ENCODE measurements at places on chromosomes 13 and 19.
A peak's percentile ranks its signal among the peaks of the same experiment; 100 is the strongest.

DNA sequence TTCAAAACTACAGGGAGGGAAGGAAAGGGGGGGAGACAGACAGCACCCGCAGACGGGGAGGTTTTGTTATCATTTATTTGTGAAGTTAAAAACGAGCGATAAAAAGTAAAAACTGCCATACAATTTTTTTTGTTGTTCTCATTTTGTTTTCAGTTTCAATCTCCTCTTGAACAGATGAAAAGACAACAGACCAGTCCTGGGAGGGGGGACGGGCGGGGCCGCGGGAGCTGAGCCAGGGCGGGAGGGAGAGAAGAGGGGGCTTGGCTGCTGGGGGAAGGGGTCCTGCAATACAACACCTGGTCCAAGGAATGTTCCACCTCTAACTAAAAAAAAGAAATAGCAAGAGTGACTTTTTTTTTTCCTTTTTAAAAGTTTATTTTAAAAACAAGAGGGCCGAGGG, 11.3 kb downstream of the KHSRP start:
- no peak for DNase-seq

GRCh38 chr13:39035799-39036198, 2.1 kb downstream of the PROSER1 start:
- DNase-seq = no peak

DNA sequence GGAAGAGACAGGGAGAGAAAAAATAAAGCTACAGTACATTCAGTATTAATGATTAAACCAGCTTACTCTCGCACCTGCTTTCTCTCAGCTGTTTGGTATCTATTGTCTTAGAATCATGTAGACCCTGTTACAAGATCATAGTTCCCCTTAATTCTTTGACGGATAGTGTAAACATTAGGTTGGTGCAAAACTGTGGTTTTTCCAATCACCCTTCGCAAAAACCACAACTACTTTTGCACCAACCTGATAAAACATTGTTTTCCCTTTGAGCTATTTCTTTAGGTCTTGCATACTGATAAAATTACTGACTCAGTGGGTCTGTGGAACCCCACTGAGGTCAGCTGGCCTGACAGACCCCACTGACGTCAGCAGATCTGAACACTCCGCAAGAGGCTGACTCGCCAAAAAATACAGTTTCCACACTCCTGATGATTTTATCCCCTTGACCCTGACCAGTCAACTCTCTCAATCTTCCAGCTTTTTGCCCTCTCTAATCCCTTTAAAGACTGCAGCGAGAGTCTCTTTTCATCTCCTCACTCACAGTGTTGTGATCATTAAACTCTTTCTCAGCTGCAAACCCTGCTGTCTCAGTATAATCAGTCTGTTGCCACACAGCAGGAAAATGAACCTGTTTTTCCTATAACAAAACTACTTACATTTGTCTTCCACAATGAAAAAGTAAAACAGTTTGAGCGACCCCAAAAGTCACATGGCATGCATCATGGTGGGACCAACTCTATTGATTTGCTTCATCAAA, 123.9 kb downstream of the SLITRK6 start:
- no peak for DNase-seq

GRCh38 chr13:109547942-109548341, 238.4 kb downstream of the IRS2 start:
- DNase-seq = no peak

- DNase-seq = no peak
These were observed 7.1 kb upstream of the EPN1 start for GRCh38 chr19:55667958-55668357.

DNA sequence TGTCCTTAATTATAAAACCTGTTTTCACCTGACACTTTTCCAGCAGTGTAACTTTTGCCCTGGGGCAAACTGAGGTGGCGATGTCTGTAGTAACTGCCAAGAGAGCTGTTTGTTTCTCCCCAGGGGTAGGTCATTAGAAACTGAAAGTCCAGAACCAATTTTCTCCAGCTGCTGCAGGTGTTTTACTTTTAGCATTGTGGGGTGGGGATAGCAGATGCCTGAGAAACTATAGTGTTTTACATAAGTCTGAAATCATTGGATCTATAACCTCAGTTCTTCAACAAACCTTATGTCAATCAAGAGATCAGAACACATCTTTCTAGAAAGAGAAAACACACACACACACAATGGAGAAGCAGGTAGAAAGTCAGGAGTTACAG, 92.7 kb downstream of the LHFPL6 start:
- DNase-seq = no peak

- no peak for DNase-seq
These were observed 44.2 kb downstream of the PCDH8 start for GRCh38 chr13:52804202-52804641.

DNA sequence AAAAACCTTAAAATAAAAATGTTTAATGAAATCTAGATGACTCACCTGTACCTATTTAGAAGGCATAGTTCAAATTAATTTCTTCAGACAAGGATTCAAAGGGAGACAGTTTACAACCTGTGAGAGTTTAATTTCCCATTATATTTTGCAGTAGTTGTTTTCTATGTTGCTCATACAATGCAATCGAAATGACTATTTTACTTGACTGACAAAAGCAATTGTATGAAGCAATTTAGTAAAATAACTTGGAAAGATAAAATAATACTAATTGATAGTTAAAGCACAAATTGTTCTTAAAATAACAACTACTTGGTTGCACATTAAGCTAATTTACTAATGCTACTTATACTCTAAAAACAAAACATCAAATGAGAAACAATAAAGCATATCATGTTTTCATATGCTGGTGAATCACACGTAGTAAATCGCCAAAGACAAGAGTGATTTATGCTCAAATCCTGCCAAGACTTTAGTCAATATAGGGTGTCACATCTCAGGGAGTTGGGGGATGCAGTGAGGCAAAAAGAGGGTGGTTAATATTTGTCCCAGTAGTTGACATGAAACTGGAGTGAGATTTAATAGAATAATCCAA, 6.4 kb downstream of the DACH1 start:
- no peak for DNase-seq

DNA sequence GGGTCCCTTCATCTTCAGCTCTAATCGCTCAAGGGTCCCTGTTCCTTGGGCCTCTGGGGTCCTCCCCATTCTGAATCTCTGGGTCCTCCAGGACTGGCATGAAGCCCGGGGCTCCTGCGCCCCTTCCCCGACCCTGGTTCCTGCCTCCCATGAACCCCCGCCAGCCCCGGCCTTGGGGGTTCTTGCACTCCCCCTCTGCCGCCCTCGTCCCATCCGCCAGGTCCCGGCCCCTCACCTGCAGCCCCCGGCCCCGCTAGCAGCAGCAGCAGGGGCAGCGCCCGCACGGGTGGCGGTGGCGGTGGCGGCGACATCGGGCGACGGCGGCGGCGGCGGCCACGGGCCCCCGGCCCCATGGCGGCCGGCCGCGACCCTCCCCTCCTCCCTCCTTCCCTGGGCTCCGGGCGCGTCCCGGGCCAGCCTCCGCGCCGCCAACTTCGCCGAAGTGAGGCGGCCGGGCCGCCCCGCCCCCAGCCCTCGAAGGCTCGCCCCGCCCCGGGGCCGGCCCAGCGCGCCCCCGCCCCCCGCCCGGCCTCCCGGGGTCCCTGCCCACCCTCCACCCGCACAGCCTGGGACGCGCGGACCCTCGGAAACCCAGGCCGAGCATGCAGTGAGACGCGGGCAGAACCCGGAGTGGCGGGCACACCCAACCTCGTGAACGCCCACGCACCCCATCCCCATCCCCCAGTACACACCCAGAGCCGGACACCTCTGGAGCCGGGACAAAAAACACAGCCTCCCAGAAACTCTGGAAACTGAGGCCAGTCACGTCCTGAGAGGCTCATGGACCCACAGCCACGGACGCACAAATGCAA, at the start of gene NOTCH3:
Gene NOTCH3 (minus strand): TSS at position 443 of the 812 bp plus-strand sequence. CDS start 90 bp downstream, at position 353.
- peak; percentile 67 for DNase-seq

DNA sequence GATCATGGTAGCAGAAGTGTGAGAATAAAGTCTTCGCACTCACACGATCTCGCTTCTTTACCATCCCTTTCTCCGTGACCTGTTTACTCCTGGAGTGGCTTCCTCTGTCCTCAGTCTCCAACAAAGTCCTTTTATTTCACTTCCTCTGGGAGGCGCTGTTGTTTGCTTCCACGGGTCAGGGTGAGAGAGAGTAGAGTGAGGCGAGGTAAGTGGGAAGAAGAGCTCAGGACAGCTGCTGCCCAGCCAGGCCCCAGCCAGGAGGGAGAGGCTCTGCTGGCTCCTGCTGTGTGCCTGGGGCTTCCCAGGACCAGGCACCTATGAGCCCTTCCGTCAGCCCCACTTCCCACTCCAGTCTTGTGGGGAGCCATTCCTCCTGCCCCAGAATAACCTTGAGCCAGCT, 242.1 kb downstream of the FGF9 start:
- no peak for DNase-seq

DNA sequence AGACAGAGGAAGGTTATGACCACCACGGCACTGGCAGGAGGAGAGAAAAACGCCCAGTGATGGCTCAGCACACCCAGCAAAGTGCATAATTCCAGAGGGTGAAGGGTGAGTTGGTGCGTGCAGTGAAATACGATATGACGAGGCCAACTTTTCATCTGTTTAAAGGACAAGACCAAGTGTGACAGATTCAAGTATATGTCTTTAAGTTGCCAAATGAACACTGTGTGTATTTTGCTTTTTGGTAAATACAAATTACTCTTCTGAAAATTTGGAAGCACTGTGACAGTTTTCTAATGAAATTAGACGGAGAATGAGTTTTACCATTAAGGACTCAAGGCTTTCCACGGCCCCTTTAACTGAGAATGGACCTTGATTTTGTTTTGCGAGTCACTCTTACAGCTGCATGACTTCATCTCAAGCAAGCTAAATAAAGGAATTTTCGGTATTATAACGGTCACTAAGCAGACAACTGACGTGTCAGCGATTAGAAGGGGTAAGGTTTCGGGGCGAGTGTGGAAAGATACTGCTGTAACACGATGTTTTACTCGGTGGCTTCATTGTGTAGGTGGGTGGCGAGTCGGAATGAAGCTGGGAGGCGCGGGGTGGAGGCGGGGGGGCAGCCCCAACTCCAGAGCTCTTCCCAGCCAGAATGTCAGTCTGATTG, 22.8 kb downstream of the COL4A2 start:
- peak; percentile 5 for DNase-seq

DNA sequence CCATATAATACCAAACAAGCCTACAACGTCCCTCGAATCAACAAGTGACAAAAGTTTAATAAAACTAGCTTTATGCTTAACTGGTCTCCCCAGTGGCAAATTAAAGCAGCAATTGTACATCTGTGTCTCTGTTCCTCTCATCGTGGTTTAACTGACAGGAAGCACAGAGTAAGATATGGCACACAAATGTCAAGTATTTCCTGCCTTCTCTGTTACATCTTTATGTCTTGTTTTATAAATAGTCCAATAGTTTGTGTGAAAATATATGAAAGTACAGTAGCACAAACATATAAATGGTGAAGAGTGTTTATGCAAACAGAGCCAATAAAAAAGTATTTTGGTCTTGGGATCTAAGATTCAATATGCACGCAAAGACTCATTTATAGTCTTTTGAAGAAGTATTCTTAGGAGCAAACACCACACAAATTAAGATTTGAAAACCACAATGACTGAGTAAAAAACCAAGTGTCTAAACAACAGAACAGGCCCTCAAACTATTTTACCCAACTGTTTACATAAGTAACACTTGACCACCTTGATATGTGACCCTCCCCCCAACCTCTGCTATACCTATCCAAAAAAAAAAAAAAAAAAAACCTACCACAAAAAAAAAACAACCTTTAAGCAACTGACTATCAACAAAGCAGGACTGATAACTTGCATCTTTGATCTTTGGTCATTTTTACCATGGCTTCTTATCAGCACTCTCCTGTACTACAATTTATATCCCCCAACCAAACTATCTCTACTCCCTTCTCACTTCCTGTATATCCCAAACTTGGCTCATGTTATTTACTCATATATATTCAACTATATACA, 14.0 kb downstream of the ELF1 start:
- DNase-seq = no peak

DNA sequence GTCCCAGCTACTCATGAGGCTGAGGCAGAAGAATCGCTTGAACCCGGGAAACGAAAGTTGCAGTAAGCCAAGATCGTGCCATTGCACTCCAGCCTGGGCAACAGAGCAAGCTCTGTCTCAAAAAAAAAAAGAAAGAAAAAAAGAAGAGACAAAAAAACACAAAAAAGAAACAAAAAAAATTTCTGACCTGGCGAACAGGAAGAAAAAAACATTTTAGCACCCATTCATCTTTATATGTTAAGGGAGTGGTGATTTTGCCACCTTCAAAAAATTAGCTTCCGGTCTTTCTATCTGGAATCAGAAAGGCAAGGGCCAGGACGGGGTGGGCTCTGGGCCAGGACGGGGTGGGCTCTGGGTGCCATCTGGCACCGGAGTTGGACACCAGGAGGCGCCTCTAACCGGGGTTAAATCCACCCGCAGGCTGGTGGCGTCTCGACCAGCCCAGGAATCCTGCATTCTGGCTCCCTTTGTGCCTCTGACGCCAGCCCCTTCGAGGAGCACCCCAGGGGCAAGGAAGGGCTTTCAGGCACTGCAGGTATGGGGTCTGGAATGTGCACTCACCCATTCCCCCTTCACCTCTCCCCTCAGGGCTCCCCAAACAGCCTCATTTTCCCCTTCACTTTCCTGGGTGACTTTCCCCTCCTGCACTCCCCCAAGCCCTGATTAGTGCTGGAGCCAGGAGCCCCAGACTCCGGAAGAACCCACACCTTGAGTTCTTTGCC, 10.4 kb upstream of the ZSWIM4 start:
- no peak for DNase-seq

- DNase-seq = no peak
These were observed 1089.2 kb upstream of the PCDH9 start for GRCh38 chr13:68319384-68319783.

GRCh38 chr19:33393286-33394005, 19.9 kb downstream of the CEBPG start:
- peak; percentile 34 for DNase-seq

DNA sequence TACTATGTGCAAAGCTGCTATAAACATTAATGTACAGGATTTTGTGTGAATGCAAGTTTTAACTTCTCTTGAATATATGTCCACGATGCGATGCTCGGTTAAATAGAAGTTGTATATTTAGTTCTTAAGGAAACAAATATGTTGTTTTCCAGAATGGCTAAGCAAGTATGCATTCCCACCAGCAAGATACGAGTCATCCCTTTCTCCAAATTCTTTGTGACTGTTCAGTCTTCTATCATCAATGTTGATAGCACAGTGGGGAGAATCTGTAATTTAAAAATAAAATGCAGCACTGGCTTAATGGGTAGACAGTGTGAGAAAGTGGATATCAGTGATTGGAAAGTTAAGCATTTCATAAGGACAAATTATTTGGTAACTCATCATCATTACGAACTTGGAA, 1340.8 kb downstream of the PCDH9 start:
- no peak for DNase-seq

- no peak for DNase-seq
These were observed 79.9 kb downstream of the MRPL57 start for GRCh38 chr13:21256351-21256761.

- DNase-seq = no peak
These were observed 233.9 kb downstream of the LMO7 start for GRCh38 chr13:75869981-75870380.

DNA sequence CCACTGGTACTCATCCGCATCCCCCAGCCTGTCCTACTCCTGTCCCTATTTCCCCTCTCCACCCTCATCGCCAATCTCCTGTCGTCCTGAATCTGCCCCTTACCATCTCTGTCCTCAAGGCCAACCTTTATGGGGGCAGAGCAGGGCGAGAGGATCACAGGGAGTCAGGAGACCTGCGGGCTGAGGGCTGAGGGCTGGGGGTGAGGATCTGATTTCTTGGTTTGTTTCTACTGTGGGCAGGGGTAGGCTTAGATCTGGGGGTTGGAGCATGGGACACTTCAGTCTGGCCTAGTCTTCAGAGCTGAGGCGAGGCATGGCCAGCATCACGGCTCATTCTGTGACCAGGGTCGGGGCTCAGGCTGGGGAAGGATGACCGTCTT, 16.5 kb upstream of the ERCC1 start:
- DNase-seq = no peak

GRCh38 chr13:52428295-52428694, 22.1 kb downstream of the VPS36 start:
- DNase-seq = no peak

All from left hindlimb (tissue), 1 donor.